ENCODE measurements at places on chromosomes 7 and 10.

DNA sequence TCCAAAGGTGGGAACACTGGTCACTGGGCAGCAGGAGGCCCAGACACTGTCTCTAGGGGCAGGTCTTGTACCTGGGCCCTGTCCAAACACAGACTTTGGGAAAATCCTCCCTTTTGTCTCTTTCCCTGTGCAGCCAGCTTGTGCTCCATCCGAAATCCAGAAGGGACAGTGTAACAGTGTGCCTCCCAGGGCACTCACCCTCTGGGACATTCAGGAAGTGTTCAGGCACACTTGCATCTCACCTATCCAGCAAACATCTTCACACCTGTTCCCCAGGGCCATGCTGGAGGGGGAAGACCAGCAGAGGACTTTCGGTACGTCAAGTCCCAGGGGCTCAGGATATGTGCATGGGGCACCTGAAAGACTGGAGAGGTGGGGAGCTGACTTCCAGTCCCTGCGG is 38.9 kb downstream of the TNS3 start:
- DNase-seq = no peak

DNA sequence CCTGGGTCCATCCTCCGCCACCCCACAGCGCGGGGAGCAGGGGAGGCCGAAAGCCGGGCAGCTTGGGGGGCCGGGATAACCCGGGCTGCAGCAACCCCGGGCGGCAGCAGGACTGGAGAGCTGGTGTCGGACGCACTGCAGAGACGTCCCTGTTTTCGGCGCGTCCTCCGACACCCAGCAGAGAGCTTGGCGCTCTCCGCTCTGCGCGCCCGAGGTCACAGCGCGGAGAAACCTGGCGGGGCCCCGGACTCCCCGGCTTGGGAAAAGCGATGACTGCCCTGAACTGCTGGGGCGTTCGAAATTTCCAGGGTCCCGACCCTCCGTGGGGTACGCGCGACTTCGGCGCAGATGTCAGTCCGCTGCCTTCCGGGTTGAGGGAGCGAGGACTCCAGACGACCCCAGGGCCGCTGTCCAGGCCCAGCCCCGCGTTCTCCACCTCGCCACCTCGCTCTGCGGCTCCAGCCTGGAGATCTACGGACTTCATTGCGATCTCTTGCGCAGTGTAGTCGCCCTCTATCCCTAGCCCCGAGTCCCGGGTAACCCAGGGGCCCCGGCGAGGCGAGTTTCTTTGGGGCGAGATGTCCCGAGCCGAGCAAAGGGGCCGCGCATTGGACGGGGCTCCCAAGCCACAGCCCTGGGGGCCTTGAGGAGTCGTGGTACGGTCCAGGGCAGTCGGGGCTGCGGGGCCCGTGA is 617 bp upstream of the FOXI2 start:
- DNase-seq = no peak

GRCh38 chr10:47424231-47424630 is 40.1 kb upstream of the ZNF488 start:
- DNase-seq = no peak

- no peak for DNase-seq
Observed at GRCh38 chr7:134995239-134996096, 9.2 kb downstream of the AGBL3 start.

DNA sequence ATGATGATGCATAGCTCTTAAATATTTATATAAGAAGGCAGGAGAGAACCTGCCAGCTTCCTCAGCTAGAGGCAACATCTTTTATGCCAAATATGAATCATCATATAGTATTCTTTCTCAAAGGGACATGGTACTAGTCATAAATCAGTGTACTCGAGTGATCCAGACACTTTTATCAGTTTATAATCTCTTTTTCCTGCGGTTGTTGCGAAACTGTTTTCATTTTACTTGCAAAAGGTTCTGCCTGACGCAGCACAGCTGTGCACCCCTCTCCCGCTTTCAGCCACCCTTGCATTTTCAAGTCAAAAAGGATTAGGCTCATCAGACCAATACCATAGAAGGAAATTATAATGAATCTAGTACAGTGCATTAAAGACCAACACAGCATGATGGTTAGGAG is 332.3 kb upstream of the PRKCQ start:
- DNase-seq = no peak

DNA sequence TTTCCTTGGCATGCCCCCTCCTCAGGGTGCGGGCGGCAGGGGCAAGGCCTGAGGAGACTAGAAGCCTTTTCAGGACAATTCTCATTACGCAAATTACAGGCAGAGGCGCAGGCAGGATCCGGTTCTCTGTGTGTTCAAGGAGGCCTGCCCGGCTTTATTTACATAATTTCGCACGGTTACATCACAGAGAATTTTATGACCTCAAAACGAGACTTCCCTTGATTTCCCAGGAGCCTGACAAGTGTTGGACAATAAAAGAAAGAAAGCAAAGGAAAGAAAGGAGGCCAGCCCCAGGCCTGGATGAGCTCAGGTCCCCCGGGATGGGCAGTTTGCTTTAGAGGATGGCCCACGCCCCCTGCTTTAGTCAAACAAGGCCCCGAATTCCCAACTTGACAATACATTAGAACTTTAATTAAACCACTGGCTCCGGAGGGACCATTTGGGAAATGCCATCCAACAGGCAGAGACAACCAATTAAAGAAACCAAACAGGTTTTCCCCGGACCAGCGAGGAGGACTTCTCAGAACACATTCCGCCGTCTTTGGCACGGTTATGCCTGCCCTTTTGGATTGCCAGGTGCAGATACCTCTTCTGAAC is 2.9 kb downstream of the MNX1 start:
- DNase-seq = no peak

GRCh38 chr10:17756557-17757217 is 4.7 kb downstream of the TMEM236 start:
- DNase-seq = peak; percentile 11

DNA sequence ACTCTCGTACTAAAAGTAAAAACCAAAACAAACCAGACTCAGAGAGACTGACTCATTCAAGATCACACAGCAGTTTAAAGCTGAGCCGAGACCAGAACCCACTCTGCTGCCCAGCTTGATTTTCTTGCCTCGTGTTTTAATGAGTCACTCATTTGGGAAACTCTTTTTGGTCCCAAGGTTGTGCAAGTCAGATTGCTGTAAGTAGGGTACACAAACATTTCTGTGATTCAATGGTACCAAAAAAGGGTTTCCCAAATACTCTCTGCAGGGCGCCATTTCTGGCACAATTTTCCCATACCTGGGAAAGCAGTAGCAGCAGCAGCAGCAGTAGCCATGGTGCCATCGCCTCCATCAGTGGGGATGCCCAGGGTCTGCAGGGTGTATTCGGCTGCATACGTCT is 69.9 kb downstream of the ASAH2B start:
- no peak for DNase-seq

DNA sequence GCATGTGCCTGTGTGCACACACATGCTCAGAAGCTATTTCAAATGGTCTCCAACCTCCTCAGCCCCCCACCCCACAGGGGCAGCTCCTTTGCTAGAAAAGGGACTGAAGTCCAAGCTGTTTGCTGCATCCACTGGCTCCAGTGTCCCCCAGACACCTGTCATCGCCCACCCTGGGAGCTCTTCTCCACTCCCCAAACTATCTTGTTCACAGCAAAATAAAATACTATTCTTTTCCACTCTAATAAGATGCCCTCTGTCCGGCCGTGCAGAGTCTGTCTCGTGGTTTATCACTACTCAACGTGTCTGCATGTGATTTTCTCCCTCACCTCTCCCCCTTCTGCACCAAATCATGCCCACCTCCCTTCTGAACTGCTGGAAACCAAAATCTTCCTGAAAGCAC is 25.6 kb downstream of the HIPK2 start:
- no peak for DNase-seq

- DNase-seq = no peak
Observed at GRCh38 chr7:36459236-36459960, 69.7 kb downstream of the ANLN start.

- DNase-seq = no peak
Observed at GRCh38 chr7:91168871-91169829, 95.1 kb upstream of the FZD1 start.

GRCh38 chr7:48515171-48515570 is 343.9 kb downstream of the ABCA13 start:
- DNase-seq = no peak

DNA sequence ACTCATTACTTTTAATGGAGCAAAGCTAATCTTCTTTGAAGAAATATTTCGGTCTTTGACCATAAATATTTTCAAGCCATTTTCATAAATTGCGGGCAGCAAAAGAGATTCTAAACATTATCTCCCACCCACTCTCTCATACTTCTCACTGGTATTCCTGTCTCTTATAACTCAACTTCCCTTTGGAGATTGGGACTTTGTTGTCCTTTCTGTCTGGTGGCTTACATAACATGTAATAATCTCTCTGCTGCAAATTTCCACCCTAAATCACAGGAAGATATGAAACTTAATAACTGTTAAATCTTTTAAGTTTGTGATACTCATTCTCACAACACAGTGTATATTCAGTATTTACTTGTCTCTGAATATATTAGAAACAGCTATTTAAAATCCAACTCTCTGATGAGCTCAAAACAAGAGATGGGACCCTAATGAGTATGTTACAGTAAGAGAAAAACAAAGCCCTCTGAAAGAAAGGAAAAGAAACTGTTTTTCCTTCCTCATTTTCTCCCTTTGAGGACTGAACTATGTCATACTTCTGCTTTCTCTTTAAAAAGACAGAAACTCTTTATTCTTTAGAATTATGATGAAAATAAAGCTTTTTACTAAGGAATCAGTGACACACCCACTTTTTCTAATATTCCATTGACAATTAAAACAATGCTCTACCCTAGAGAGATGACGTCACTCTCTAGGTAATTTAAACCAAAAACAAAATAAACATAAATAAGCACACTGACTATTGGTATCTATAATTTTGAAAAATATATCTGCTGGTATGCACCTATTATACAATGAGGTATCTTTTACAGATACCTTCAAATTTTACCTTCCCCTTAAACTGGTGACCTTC is 14.7 kb downstream of the CALCR start:
- no peak for DNase-seq

DNA sequence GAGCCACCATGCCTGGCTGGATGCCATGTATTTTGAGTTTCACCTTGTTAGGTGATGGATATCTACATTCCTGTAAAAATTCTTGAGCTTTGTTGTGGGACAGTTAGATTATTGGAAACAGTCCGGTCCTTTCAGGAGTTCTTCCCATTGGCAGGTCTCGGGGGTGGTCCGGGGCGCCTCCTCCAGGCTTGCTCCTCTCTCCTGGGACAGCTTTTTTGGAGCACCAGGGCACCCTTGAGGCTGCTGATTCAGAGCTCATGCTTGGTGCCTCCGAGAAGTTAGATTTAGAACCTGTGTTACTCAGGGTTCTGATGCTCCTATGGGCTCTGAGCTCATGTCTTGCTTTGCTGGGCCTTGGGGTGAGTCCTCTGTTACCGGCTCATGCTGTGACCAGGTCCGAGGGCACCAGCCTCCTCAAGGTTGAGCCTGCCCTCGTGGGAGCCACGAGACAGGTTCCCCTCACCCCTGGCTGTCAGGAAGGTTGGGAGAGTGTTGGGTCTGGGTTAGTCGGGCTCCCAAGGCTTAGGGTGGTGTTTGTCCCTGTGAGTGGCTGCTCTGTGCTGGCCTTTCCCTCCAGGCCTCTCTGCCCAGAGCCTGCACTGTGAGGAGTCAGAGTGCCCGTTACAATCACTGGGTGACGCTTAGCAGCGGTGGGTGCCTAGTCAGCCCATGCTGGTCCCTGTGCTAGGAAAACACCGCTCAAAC is 6.0 kb downstream of the SPRN start:
- DNase-seq = no peak

- peak; percentile 21 for DNase-seq
Observed at GRCh38 chr10:129491123-129491734, 24.2 kb downstream of the MGMT start.

- DNase-seq = peak; percentile 81
Observed at GRCh38 chr7:118195837-118196474, 12.0 kb downstream of the LSM8 start.

DNA sequence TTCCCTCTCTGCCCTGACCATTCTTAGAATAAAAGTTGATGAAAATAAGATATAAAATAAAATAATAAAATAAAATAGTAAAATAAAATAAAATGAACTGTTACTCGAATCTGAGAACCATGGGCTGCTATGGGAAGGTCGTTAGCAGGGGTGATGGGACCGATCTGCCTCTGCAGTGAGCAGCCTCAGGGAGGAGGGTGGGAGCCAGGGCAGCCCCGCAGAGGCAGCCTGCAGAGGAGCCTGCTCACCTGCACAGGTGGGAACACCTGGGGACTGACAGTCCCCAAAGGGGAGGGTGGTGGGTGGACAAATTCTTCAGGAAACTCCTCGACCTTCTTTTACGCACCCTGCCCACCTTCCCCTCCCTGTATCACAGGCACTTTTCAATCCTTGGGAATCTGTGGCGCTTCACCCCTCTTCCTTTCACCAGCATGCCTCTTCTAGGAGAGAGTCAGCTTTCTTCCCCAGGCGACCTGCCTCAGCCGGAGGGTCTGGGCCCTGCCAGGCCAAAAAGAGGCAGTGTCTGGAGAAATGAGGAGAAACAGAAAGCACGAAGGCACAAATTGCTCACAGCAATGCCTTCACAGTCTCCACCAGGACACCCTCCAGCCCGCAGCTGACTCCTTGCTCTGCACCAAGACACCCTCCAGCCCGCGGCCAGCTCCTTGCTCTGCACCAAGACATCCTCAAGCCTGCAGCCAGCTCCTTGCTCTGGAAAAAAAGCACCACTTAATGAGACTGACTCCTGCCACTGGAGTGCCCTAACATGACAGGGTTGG is 368.4 kb upstream of the SHH start:
- no peak for DNase-seq

DNA sequence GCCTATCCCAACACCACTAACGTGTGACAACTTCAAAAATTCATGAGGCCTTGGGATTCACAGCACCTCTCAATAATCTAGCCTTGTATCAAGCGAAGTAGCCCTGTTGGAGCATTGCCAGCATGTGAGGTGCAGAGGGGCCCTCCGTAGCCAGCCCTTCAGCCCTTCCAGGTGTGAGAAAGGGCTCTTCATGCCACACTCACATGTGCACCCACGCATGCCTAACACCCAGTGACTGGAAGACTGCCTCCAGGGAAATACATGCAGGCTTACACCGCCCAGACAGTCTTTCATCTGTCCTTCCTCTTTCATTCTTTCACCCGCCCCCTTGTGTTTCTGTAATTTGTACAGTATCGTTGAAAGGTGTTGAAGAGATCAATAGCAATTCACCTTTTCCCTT is 26.1 kb downstream of the LRRC4 start:
- DNase-seq = no peak

DNA sequence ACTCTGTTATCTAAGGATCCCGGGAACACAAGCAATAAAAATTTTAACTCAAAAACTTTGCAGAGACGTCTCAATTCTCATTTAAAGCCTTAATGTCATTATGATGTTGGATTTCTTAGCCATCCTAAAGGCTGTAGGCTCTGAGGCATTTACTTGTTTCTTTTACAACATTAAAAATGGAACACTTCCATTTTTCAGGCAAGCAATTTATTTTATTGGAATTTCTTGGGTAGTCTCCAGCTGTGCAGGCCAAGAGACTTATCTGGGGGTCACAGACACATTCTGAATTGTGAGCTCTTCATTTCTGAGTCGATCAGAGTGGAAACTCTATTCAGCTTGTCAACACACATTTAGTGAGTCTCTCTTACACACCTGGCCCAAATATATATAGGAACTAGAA is 48.0 kb upstream of the KIF5B start:
- DNase-seq = no peak
